ENCODE measurements at places on chromosomes 11 and 22.

DNA sequence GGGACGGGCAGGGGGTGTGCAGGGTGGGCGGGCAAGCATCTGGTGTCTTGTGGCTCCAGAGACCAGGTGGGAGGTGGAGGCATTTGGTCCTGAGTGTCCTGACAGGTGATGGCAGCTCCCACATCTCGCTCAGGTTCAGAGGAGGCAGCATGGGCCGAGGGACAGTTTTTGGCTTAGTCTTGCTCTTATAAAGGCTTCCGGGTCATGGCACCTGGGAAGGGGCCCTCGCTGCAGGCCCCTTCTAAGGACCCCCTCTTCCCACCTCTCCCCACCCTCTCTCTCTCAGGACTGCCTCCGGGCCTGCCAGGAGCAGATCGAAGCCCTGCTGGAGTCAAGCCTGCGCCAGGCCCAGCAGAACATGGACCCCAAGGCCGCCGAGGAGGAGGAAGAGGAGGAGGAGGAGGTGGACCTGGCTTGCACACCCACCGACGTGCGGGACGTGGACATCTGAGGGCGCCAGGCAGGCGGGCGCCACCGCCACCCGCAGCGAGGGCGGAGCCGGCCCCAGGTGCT lies 9.9 kb downstream of the CCND1 start:
- DNase-seq, result no peak

- DNase-seq, result no peak
Observed at GRCh38 chr22:48658246-48658645, 1169.4 kb downstream of the BRD1 start.

DNA sequence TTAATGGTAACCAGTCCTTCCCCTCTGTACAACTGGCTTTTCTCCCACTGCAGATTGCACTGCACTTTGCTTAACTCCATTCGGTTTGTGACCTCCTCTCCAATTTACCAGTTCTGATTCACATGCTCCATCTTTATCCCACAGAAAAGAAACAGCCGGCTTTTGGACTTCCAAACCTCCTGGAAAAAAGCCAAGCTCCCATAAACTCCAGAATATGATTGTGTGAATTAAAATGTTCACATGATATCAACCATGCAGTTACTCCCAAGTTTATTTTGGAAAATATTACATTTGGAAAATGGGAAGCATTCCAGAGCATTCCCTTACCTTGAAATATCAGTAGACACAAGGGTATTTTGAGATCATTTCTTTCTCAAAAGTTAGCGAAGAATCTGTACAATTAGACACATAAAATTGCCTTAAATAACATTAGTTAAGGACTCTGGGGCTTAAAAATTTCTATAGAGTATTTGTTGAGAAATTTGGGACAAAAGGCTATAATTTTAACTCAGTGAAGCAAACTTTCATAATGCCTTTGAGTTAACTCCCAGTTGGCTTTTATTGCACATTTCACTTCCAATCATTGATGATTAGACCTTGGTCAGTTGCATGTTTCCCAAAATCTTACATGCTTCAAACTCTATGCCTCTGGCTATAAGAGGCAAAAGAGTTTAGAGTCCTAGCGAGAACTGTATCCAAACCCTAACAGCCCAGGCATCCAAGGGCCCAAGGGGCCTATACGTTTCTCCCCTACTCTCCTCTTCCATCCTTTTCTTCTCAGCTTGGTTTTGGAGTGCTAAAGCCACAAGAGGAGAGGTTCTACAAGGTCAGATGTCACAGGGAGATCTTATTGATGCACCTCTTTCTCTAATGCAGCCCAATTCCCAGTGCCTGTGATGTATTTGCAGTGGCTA lies 23.6 kb upstream of the TMEM135 start:
- no peak for DNase-seq

GRCh38 chr11:70771099-70771885 lies 373.0 kb downstream of the CTTN start:
- DNase-seq, result no peak

- DNase-seq, result no peak
Observed at GRCh38 chr11:11909727-11910126, 68.0 kb downstream of the USP47 start.

DNA sequence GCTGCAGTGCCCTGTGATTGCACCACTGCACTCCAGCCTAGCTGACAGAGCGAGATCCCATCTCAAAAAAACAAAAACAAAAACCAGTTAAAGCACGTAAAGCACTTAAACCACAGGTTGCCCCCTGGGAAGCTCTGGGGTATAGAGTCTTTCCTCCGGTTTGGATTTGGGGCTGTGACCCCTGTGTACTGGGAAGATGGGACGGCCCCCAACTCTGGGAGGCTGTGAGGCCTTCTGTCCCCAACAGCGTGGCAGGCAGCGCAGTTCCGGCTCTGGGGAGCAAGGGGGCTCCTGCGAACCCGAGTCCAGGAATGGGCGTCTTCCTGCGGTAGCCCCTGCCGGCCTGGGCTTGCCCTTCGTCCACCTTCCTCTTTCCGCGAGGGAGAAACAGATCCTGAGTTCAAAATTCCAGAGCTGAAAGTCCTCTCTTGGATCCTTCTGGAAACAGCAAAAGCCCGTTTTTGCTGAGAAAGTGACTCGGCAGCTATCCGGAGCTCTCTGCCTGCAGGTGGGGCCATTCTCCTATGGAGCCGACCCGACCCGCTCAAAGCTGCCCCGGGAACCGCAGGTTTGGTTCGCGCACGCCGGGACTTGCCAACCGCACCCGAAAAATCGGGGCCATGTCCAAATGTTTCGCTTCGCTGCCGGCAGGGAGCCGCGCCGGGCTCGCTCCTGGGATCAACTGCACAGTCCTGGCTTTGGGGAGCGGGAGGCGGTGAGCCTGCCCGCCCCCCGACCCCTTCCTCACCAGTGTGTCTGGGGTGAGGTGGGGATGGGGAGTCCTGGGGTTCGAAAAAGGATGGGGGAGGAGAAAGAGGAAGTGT lies 36.3 kb upstream of the POLA2 start:
- DNase-seq, result peak; percentile 80

DNA sequence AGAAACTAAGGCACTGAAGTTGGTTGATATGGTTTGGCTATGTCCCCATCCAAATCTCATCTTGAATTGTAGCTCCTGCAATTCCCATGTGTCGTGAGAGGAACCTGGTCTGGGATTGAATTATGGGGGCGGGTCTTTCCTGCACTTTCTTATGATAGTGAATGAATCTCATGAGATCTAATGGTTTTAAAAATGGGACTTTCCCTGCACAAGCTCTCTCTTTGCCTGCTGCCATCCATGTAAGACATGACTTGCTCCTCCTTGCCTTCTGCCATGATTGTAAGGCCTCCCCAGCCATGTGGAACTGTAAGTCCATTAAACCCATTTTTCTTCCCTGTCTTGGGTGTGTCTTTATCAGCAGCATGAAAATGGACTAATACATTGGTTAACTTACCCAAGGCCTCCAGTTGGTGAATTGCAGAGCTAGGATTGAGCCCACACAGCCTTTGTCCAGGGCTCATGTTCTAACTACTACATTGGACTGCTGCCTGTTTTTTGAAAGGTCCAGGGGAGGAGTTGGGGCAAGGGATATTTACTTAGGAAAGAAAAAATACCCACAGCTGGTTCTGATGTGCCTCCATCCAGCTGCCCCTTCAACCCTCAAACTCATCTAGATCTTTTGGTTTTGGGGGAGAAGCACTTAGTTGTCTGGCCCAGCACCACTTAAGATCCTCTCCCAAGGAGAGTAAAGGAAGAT lies 107.8 kb upstream of the NAV2 start:
- no peak for DNase-seq

DNA sequence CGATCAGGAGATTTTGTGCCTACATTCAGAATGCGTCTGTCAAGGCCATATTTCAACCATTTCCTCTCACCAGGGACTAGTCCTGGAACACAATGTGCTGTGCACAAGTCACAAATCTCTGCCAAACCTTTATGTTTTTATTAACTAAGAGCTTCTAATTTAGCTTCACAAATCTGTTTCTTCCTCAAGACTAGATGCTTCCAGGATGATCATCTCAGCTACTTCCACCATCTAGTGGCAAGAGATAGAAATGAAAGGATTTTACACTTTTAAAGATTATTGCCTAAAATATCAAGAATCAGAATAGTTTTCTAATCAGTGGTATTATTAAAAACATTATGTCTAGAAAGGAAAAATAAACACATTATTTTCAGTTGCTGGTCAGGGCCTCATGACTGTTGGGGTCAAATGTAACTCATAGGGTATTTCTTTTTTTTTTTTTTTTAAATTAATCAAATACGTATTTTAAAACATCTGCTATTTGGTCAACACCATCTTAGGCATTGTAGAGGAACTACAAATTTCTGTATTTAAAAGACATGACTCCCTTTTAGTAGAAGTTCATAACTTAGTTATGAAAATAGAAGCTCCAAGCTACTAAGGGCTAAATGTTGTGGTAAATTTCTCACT lies 1102.6 kb downstream of the DLG2 start:
- DNase-seq, result peak; percentile 78

DNA sequence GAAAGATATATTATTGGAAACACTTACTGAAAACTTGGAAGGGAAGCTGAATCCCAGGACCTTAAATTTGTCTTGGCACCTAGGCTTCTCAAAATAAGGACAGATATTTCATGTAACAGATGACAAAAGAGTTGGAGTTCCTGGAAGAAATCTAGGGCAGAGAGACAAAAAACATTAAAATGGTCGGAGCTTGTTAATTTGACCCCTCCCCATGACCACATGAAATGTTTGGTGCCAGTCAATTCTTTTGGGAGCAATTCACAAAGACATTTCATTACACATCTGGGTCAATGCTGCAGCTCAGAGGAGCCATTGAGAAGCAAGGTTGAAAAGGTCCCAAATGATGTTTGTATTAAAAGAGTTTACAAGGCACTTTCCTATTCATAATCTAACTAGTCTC lies 162.0 kb upstream of the GUCY1A2 start:
- DNase-seq, result no peak

GRCh38 chr11:15507592-15507991 lies 392.9 kb downstream of the INSC start:
- no peak for DNase-seq

DNA sequence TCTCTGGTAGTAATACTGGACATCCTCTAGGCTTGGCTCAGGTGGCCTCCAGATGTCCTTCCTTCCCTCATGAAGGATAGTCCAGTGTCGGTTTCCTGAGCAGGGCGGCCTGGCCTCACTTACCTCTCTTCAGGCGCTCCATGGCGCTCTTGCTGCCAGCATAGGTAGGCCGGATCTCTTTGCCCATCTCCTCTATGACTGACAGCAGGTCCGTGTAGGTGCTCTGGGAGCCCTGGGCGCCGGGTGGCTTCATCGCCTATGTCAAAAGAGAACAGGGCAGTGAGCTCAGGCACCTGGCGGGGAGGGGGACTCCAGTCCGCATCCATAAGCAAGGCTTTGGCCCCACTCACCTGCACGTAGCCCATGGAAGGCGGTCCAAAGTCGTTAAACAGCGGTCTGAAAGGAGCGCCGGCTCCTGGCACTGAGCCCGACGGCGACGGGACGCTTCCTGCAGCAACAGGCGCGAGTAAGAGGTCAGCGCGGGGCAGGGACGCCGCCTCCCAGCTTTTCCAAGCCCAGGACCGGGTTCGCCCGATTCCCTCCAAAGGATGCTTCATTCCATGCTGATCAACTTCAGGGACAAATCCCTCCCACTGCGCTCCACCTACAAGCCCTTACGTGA lies 609 bp downstream of the CDK2AP2 start:
- peak; percentile 97 for DNase-seq

GRCh38 chr11:93525601-93526345 lies 17.4 kb downstream of the SMCO4 start:
- DNase-seq, result no peak

GRCh38 chr22:29265305-29265704 lies 2.5 kb downstream of the RHBDD3 start:
- DNase-seq, result no peak

DNA sequence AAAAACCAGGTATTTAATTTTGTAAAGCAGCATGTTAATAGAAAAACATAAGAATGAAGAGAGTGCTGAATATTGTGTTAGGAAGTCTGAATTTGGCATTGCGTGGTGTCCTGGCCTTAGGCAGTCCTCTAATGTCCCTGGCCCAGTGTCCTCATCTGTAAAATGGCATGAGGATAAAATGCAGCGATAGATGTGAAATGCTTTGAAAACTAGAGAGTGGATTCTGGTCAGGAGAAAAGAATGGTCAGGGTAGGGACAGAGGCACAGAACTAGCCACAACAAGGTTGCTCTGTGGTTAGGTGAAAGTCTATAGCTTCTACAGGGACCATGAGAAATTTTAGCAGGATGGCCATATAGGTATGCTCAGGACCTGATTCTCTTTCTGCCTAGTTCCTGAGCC lies 18.9 kb downstream of the RNF185 start:
- no peak for DNase-seq

- DNase-seq, result no peak
Observed at GRCh38 chr22:23518376-23519187, 61.5 kb downstream of the IGLL1 start.

GRCh38 chr11:17898071-17898470 lies 114.8 kb downstream of the SERGEF start:
- no peak for DNase-seq

DNA sequence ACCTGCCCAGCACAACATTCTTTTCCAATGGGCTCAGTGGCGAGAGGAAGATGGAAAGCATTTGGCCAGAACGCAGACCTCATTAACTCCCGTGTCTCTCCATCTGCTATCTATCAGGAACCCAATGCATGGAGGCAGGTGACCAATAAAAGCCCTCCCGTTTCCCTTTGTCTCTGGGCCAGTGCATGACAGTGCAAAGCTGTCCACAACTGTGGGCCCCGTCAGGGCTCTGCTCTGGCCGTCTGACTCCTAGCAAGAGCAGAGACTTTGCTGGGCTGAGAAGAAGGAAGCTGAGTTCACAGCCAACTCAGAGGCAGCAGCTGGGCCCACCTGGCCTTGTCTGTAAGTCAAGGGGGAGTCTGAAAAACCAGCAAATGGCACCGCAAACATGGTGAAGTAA lies 177.8 kb downstream of the TENM4 start:
- no peak for DNase-seq

GRCh38 chr22:39178206-39179111 lies 26.0 kb upstream of the CBX7 start:
- DNase-seq, result no peak

GRCh38 chr22:38696606-38697424 lies 3.9 kb downstream of the JOSD1 start:
- peak; percentile 59 for DNase-seq

GRCh38 chr11:134398644-134399292 lies 13.3 kb downstream of the B3GAT1 start:
- no peak for DNase-seq

All from DMS53 (cell line).